Esophagus squamous epithelium (tissue), 5 donors: ENCODE measurements at places on chromosomes 12 and 14.
A peak's percentile ranks its signal among the peaks of the same experiment; 100 is the strongest.

DNA sequence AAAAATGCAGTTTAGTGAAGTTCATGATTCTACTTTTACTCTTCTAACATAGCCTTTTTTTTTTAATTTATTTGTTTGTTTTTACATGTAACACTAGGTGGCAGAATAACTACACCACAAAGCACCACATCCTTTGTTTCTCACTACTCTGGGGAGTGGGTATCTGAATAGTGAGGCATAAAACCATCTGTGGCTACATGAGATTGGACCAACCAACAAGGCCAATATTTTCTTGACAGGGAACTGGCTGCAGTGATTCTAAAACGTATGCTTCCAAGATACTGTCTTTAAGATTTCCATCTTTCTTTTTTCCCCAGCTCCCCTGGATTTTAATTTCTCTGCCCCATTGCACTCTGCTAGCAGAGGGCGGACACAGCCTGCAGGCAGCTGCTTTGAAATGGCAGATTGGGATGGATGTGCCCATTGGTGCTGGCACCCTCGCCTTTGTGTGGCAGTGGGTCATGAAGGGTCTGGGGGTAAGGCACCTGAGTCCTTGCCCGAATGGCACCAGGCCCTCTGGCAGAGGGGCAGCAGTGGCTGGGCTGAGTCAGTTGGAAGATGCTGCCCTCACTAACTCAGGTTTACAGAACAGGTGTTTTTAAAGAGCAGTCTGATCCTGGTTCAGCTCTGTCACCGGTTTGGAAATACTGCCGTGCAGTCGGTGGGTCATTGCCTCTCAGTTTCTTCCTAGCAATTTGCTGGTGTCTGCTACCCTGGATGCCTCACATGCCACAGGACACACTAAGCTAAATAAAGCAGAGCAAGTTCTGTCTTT, 429.1 kb downstream of the RAD51B start:
- no peak for DNase-seq

- no peak for DNase-seq
These were observed 38.7 kb upstream of the TRAF3 start for GRCh38 chr14:102738373-102739189.

GRCh38 chr14:102675396-102675795, 82.9 kb downstream of the RCOR1 start:
- DNase-seq = no peak

DNA sequence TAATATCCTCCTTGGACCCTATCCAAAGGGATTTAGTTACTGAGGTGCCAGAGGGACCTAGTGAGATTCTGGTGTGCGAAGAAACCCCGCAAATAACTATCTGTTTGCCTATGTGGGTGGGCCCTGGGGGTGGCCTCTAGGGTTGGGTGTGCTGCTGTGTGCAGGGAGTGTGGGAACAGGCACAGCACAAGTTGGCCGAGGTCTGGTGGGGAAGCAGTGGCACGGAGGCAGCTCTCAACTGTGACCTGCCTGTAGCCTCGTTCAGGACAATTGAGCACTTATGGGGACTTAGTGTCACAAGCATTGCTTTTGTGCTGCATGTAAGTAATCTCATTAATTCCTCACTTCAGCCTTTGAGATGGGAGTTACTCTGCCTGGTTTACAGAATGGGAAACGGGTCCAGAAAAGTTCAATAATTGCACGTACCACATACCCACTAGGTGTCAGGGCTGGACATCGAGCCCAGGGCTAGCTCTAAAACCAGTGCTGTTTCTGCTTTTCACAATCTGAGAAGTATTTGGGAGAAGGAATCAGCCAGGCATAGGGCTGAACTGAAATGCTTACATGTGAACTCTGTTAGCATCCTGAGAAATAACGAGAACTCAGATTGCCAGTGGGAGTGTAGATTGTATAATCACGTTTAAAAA, 58.8 kb downstream of the TECPR2 start:
- no peak for DNase-seq

DNA sequence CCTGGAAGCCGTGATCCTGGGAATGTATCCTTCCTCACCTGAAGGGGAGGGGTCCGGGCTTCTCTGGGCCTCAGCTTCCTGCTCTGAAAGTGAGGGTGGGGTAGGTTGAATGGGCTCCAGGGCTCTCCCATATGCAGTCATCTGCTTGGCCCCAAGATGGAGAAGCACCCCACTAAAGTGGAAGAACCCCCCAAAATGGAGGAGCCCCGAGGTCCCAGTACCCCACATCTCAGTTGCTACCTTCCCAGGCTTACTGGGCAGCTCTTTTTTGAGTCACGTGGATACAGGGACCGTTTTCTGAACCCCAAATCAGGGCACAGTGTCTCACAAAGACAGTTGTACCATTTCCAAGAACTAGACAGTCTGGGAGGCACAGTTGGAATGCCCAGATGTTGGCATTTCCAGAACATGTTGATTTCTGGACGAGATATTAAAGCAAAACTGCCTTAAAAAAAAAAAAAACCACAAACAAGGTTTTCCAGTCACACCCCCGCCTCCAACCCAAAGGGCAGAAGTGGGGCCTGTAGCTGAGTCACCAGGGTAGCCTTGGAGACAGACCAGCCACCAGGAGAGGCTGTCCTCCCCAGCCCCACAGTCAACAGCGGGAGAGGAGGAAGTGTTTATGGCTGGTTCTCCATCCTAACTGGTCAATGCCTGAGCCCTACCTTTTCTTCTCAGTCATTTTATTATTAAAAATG, 12.1 kb downstream of the VASH1 start:
- DNase-seq = no peak

GRCh38 chr14:55715889-55716288, 135.9 kb downstream of the KTN1 start:
- DNase-seq = no peak

- DNase-seq = no peak
These were observed 369.0 kb upstream of the TMTC1 start for GRCh38 chr12:30152705-30153104.

DNA sequence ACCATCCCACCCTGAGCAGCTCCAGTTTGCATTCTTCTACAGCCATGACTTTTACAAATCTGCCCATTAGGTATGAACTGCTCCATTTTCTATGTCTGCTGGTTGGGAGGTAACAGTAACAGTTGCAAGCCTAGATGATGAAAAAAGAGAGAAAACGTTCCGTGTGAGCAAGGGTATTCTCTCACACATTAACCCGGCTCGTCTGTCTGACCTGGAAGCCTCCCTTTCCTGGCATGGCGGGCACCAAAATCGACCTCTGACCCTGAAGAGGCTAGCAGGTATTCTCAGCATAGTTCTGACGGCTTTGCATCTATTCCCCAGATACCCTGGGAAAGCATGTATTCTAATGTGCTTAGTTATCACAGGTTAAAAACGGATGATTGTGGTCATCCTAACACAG, 31.8 kb downstream of the APPL2 start:
- DNase-seq = no peak

GRCh38 chr12:27480016-27480415, 33.5 kb downstream of the SMCO2 start:
- no peak for DNase-seq

DNA sequence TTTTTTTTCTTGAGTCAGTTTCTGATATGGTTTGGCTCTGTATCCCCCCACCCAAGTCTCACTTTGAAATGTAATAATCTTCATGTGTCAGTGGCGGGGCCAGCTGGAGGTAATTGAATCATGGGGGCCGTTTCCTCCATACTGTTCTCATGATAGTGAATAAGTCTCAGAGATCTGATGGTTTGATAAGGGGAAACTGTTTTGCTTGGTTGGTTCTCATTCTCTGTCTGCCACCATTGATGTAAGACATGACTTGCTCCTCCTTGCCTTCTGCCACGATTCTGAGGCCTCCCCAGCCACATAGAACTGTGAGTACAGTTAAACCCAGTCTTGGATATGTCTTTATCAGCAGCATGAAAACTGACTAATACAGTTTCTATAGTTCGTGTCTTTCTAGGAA, 42.9 kb downstream of the WNK1 start:
- DNase-seq = no peak

GRCh38 chr12:43861015-43861839, 25.3 kb downstream of the TMEM117 start:
- DNase-seq = no peak

DNA sequence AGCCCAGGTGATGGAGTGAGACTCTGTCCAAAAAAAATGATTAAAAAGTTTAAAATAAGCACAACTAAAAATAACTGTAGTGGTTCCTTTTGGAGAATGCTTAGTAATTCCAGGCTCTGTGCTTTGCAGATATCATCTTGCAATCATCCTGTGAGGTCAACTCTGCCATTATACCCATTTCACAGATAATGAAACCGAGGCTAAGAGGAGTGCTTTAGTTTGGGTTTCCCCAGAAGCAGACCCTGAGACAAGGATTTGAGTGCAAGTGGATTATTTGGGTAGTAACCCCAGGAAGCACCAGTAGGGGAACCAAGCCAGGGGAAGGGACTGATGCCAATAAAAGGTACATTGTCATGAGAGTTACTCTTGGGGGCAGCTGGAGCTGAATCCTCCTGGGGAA, 44.7 kb downstream of the RIN3 start:
- DNase-seq = no peak

GRCh38 chr12:117060929-117061305, 38.3 kb downstream of the TESC start:
- no peak for DNase-seq

DNA sequence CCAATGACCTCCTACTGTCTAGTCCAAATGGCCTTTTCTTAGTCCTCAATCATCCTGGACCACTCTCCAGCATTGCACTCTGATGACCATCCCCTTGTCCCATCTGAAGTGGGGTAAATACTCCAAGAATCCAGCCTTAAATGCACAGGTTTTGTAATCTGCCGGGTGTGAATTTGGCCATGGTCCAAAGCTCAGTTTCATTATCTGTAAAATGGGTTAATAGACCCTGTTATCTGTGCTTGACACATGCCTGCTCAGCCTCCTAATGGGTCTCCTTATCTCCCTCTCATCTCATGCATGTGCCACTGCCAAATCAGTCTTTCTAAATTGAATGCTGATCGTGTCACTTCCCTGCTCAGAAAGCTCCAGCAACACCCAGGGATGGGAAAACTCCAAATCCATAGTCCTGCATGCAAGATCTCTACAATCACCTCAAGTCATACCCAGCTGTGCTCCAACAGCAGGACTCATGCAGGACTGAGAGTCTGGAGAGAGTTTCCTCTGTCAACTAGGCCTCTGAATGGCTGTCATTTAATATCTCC, 22.3 kb downstream of the LGR5 start:
- no peak for DNase-seq

- DNase-seq = peak; percentile 73
These were observed at the start of gene RAP1B for GRCh38 chr12:68610370-68611093. Gene RAP1B, plus strand, starts transcription at chr12:68610899. Its CDS starts 37,826 bp downstream, at chr12:68648725.

- no peak for DNase-seq
These were observed 84.3 kb upstream of the NCOR2 start for GRCh38 chr12:124651516-124652273.

DNA sequence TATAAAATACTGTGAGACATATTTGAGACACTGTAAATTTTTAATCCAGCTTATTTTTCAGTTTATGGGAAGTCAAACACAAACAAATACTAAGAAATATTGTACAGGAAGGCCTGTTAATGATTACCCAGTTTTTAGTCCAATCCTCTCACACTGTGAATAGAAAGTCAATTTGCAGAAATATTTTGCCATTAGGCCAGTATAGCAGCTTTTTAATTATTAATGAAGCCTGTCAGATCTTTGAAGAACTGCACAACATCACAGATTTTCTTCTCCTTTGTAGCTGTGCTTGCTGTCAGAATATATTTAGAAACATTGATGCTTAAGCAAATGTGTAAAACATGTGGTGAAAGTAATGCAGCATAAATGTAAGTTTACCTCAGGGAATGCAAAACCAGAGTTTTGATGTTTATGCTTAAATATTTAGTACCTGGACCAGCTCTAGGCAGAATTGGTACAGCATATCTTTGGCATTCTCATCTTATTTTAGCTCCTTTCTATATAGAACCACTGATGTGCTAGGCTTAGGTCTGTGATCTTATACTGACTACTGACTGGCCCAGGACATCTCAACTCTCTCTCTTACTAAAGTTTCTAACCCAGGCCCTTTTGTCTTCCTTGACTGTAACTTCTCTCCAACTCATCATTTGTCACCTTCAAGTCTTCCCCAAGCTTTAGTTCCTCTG, 230.8 kb upstream of the NAV3 start:
- DNase-seq = no peak

GRCh38 chr12:114671066-114671442, 12.9 kb downstream of the TBX3 start:
- no peak for DNase-seq

DNA sequence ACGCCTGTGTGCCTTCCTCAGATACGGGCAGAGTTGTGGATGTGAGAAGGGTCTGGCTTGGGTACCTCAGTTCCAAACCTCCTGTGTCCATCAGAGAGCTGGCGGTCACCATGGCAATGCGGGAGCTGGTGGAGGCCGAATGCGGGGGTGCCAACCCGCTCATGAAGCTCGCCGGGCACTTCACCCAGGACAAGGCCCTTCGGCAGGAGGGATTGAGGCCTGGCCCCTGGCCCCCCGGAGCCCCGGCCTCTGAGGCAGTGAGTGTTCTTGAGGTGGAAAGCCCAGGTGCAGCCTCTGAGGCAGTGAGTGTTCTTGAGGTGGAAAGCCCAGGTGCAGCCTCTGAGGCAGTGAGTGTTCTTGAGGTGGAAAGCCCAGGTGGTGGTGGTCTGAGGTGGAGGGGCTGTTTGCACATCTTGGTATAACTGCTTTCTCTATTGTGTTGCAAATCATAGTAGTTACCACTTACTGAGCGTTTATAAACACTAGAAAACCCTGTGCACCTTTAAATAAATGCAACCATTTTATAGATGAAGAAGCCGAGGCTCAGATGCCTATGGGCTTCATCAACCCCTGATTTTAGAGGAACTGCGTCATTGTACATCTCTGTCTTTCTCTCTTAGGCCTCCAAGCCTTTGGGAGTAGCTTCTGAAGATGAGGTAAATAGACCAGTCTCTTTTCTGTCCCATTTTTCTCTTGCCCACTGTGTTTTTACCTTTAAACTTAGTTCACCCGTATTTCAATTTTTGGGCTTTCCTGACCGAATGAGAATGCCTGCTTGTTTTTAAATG, 976 bp downstream of the PEX5 start:
- DNase-seq = no peak

- DNase-seq = no peak
These were observed 3.9 kb upstream of the KRT79 start for GRCh38 chr12:52837781-52838608.

DNA sequence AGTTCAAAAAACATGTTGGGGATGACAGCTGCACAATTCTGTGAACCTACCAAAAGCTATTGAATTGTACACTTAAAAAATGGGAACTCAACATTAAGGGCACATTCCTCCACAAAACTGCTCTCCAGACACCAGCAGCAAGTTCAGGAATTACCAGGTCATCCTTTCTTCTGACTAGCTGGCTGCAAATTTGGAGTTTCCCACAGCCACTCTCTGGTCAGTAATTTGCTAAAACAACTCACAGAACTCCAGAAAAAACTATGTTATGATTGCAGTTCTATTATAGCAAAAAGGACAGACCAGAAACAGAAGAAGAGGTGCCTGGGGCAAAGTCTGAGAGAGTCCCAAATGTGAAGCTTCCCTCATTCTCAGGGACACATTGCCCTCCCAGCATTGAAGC, 20.1 kb upstream of the PLEKHD1 start:
- no peak for DNase-seq

- DNase-seq = no peak
These were observed 521.3 kb upstream of the TMEM132C start for GRCh38 chr12:127745469-127746212.

GRCh38 chr12:31819427-31819826, 90.6 kb upstream of the AMN1 start:
- no peak for DNase-seq
